Stimulated activated CD4-positive, alpha-beta T cell treated with anti-CD3 and anti-CD28 coated beads, Interleukin-4, amount 100 ng/mL, for 1 hour (primary cell): ENCODE measurements at places on chromosomes 1 and 21.

DNA sequence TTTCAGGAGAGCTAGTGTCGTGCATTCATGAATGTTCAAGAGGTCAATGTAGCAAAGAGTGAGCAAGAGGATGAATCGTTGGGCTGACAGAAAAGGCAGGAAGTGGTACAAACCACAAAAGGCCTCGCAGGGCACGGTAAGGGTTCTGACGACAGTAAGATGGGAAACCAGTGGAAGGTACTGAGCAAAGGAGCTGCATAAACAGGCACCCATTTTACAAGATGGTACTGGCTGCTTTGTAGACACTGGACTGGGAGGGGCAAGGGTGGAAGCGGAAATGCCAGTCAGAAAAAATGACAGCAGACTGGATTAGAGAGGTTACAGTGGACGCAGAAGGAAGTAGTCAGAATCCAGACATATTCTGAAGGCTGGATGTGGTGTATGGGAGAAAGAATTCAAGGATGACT, 123.5 kb downstream of the PTPN14 start:
- DNase-seq = peak; percentile 7

DNA sequence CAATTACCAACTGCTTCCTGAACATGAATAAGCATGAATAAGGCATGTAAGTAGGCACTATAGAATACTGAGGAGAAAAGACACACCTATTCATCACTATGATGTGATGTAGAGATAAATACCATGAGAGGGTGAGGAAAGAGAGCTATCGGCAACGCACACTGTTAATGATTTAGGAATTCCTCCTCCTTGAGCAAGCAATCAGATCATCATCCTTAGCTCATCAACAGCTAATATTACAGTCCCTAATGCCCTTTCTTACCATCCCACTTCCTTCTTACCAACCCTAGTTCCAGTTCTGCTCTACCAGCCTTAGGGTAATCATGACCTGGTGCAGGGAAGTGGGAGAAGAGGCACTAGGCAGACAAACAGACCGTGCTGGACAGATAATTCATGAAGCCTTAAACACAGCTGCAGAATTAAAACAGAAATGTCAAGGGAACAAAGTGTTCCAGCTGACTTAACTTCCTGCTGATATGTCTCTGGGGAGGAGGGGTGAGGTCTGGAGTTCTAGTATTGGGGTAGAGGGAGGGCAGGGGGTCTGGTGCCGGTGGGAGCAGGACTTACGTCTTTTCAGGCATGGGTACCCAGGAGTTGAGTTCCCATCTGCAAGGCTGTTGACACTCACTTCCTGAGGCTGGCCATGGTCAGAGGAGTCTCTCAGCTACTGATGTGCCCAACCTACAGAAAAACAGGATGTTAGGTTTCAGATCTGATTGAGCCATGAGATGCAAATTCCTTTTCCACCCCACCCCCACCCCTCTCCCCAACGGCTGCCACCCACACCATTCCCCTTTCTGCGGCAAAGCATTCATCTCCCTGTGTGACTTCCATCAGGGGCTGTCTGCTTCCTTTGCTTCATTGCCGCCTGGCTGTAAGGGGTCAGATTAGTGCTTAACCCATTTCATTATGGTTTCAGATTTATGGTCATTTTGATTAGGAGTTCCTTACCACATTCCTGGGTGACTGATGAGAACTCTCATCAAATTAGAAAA, 12.6 kb upstream of the RCSD1 start:
- no peak for DNase-seq

GRCh38 chr1:70487459-70487815, 76.4 kb downstream of the CTH start:
- DNase-seq = no peak

GRCh38 chr1:2132222-2133038, 62.1 kb downstream of the FAAP20 start:
- DNase-seq = peak; percentile 25
